ENCODE measurements at places on chromosomes 6 and 20. TPM values are rescaled to one million over a fixed set of nuclear protein-coding genes. Genes with fewer than 3 reads are reported as not detected.
A peak's percentile ranks its signal among the peaks of the same experiment; 100 is the strongest.

CST11 gene
- not detected for total RNA-seq

LY6G6C gene
- total RNA-seq: 0.21 TPM

PTGIS gene
- total RNA-seq: 37.0 TPM

HLA-DRB5 gene
- not detected for total RNA-seq

CNR1 gene
- total RNA-seq: 0.25 TPM

ZBTB2 gene
- 14.0 TPM for total RNA-seq

NXT1 gene
- total RNA-seq: 18.8 TPM

CEP85L gene
- total RNA-seq: 32.5 TPM

OPN5 gene
- total RNA-seq: not detected

PSORS1C2 gene
- total RNA-seq: 0.78 TPM

DNA sequence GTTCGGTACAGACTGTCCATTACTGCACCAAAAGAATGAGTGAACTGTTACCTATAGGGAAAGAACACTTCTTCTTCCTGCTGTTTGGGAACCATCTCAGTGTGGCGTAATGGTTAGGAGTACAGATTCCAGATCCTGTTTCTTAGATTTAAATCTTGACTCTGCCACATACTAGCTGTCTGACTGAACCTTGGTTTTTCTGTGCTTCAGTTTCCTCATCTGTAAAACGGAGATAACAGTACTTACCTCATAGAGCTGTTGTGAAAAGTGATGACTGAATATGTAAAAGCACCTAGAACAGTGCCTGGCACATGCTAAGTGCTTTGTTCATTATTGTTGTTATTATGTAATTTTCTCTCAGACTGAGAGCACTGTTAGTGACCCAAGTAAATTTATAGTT, 39.8 kb downstream of the STX11 start:
- no peak overlapping the region for H3K4me3 ChIP-seq
- H3K27ac ChIP-seq: no peak overlapping the region
- no peak for DNase-seq
- H3K27me3 ChIP-seq: no peaks in the 10 kb centered on the region

- no peak for DNase-seq
- H3K27ac ChIP-seq: no peak overlapping the region
- no peaks in the 10 kb centered on the region for H3K36me3 ChIP-seq
- peaks cover 48% of the 10 kb centered on the region for H3K27me3 ChIP-seq
These were observed 662 bp downstream of the ZNF343 start for GRCh38 chr20:2507875-2508630.

DNA sequence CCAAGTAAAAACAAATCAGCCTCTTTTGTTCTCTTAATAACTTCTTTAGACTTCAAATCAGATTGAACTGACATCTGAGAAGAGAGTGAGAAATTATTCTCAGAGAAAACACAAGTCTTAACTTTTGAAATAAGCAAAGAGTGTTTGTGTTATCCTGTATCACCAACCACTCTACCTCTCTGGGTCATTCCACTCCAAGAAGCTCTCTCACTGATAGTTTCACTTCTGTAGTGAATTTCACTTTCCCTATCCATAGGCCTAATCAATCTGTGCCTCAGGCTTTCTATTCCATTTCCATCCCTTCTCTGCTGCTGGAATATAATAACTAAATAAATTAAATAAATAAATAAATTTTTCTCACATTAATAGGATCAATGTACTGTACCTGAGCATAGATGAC, 235.0 kb downstream of the HTR1B start:
- no peak overlapping the region for H3K27ac ChIP-seq
- H3K4me3 ChIP-seq: no peak overlapping the region
- DNase-seq: no peak

DNA sequence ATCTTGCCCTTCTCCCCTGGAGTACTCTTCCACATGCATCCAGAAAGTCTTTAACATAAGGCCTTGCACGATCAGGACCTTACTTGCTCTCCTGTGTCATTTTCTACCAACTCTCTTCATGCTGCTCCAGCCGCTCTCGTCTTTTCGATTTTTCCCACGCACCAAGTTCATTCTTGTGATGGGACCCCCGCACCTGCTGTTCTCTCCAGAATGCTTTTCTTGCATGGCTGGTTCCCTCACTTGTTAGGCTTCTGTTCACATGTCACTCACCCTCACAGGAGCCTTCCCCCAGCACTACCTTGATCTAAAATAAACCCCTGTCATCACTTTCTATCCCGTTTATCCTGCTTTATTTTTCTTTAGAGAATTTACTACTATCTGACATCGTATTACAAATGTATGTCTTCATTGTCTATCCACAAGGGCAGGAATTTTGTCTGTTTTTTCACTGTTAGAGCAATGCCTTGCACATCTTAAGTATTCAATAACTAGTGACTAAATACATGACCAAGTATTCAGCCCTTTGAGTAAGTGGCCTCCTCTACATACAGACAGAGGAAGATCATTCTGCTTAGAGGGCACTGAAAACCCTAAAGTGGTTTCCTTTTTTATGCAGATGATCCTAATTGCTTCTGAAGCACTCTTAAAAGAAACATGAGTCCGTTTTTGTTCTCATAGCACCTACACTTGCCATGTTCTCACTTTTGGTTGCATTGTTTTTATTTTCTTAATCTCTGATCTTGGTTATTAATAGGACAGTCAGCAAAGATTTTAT, 166.9 kb downstream of the SLC16A10 start:
- peaks cover 38% of the 10 kb centered on the region for H3K27me3 ChIP-seq
- DNase-seq: no peak
- H3K36me3 ChIP-seq: no peaks in the 10 kb centered on the region
- H3K27ac ChIP-seq: peak overlapping the region; percentile 11
- peak overlapping the region; percentile 62 for H3K4me3 ChIP-seq

- H3K4me3 ChIP-seq: no peak overlapping the region
- peaks cover 26% of the 10 kb centered on the region for H3K4me1 ChIP-seq
These were observed 70.0 kb downstream of the CEBPB start for GRCh38 chr20:50260479-50261221.

DNA sequence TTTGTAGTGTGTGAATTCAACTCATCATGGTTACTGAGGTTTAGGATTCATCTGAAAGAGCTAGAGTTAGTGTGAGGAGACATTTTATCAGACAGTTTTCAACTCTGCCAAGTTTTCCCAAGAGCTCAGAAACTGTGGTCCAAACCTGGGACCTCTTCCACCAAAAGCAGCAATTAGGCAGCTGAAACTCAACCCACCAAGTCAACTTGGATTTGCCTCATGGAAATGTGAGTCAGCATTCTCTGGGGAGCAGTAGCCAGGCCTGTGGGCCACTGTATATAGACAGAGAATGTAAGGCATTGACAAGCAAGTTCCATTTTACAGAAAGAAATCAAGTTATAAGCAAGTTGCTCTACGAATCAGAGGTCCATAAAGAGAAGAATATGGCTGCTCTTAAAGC, 178.8 kb upstream of the HDDC2 start:
- H3K4me3 ChIP-seq: no peak overlapping the region
- peaks cover 6% of the 10 kb centered on the region for H3K27me3 ChIP-seq
- H3K36me3 ChIP-seq: no peaks in the 10 kb centered on the region
- no peak for DNase-seq
- no peak overlapping the region for H3K27ac ChIP-seq

DNA sequence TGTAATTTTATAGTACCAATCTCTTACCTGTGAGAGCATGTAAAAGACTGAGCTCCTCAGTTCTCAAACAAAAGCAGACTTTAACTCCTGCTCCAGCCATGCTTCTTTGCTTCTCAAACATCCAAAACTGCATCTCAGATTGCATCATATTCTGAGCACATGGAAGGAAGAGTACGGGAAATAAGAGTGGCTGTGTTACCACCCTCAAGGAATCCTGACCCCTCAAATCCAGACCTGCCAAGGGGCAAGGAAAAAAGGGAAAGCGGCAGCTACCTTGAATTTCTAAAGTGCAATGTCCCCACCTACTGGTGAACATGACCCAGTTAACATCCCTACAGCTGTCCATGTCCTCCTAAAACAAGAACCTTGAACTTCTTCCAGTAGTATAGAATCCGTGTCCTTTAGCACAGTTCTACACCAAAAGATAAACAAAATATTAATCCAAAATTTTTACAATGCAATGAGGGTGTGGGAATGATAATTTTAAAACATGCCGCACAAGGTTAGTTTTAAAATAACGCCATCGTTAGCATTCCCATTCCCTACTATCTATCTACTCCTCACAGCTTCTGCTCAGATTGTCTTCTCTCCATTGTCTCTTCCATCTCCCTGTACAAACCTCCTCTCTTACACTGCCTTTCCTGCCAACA, 34.1 kb upstream of the HLA-DQB1 start:
- H3K4me3 ChIP-seq: no peak overlapping the region
- peaks cover 5% of the 10 kb centered on the region for H3K27me3 ChIP-seq
- H3K36me3 ChIP-seq: 0 out of 2 replicates have a peak, but pooled peaks cover 3% of the 10 kb centered on the region
- no peaks in the 10 kb centered on the region for H3K4me1 ChIP-seq

GRCh38 chr6:20313960-20314530, 87.6 kb upstream of the E2F3 start:
- DNase-seq: no peak
- H3K36me3 ChIP-seq: peaks cover 3% of the 10 kb centered on the region
- H3K4me1 ChIP-seq: no peaks in the 10 kb centered on the region

GRCh38 chr6:138331444-138331843, 46.3 kb upstream of the SMIM28 start:
- H3K36me3 ChIP-seq: peaks cover 31% of the 10 kb centered on the region
- DNase-seq: no peak
- H3K4me3 ChIP-seq: peak overlapping the region; percentile 55
- peak overlapping the region; percentile 70 for H3K27ac ChIP-seq

- no peak overlapping the region for H3K4me3 ChIP-seq
- H3K27me3 ChIP-seq: no peaks in the 10 kb centered on the region
- H3K36me3 ChIP-seq: no peaks in the 10 kb centered on the region
These were observed 149.6 kb downstream of the LINC00237 start for GRCh38 chr20:20956513-20956931.

DNA sequence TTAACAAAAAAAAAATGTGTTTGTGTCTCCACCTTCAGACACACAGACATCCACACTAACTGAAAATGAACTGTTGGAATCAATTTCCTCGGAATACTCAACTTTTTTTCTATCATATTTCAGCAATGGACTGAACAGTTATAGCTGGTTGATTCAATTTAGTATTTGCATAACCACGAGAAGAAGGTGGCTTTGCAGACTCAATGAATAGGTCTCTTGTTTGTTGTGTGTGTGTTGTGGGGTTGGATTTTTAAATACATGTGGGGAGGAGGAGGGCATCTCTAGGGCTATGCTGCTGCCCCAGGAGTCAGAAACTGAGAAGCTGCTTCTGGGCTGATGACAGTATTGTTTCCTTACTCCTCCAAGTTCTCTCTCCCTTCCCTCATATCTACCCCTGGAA, 28.7 kb downstream of the TFAP2A start:
- H3K27me3 ChIP-seq: peaks cover 100% of the 10 kb centered on the region
- no peak overlapping the region for H3K4me3 ChIP-seq
- no peak for DNase-seq

DNA sequence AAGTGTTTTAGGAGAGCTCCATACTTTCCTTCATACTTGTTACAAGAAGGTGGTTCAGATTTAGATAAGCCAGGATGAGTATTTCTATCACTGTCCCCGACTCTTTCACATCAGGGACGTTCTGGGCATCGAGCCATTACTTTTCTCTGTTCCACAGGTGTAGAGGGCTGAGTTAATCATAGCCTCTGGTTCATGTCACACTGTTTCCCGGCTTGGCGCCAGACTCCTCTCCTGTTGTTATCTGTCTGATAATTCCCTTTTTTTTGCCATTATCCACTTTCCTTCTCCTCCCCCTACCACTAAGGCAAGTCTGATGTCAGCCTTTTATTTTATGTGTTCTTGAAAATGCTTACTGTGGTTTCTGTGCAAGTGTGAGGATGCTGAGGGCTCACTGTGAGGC, 593.4 kb downstream of the UTRN start:
- H3K4me1 ChIP-seq: peaks cover 9% of the 10 kb centered on the region
- no peak overlapping the region for H3K4me3 ChIP-seq
- H3K27me3 ChIP-seq: no peaks in the 10 kb centered on the region
- no peak for DNase-seq
- no peak overlapping the region for H3K27ac ChIP-seq

DNA sequence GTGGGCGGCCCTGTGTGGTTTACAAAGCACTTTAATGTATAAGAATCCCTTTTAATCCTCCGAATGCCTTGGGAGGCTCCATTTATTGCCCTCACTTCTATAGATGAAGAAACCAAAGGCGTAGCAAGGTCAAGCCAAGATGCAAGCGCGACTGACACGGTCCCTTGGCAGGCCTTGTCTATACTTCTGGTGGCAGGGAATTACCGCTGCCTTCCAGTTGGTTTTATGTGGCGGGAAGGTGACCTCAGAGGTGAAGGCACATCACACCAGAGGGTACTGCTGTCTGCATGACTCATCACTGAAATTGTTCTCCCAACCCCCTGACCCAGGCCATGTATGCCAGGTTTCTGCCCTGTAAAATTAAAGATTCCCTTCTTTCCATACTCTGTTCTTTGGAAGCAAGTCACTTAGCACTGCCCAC, 36.1 kb upstream of the NAA20 start:
- no peaks in the 10 kb centered on the region for H3K27me3 ChIP-seq
- H3K36me3 ChIP-seq: no peaks in the 10 kb centered on the region

DNA sequence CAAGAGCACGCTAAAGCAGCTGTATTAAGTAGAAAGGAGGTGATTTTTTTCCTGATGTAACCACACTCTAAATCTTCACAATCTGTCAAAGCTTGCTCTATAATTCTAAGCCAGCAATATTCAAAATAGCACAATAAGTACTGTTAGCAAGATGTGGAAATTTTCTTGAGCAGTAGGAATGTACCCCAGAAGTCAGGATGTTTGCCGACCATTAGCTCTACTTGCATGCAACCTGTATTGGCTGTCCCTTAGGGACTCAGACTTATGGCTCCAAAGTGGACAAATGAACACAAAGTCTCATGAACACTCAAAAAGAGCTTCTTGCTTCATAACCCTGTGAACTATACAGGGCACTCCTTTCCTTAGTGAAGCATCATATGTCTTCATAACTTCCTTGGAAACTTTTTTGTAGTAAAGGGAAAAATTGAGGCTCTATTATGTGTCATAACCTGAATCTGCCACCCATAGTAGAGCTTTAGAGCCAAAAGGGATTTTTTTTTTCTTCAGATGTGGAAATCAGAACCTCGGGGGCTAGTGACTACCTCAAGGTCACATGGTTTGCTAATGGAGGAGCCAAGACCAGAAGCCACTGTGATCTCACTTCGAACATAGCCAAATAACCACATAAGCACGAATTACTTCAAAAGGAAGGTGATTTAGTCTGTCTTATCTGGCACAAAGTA, 54.5 kb downstream of the ADGRG6 start:
- no peaks in the 10 kb centered on the region for H3K27me3 ChIP-seq
- DNase-seq: no peak
- H3K27ac ChIP-seq: no peak overlapping the region
- no peaks in the 10 kb centered on the region for H3K36me3 ChIP-seq
